Osteocyte (in vitro differentiated cells): ENCODE measurements at places on chromosomes 1 and 21. TPM values are rescaled to one million over a fixed set of nuclear protein-coding genes. Genes with fewer than 3 reads are reported as not detected.

The OMA1 gene
- total RNA-seq, result 9.2 and 12.1 TPM in 2 replicates

The CD53 gene
- total RNA-seq, result not detected in 2 replicates

The DUSP10 gene
- total RNA-seq, result 3.0 and 3.2 TPM in 2 replicates

The TDRKH gene
- total RNA-seq, result 3.0 and 3.6 TPM in 2 replicates

The INAVA gene
- 2.0 and 2.1 TPM in 2 replicates for total RNA-seq

The TRIM67 gene
- total RNA-seq, result 0.32 and 0.39 TPM in 2 replicates

The CFHR3 gene
- 0.42 and 0.54 TPM in 2 replicates for total RNA-seq

The OR10T2 gene
- total RNA-seq, result not detected in 2 replicates

The KCNA2 gene
- 0.05 TPM in 1 of 2 replicates, not detected in the other for total RNA-seq

The ST6GALNAC5 gene
- 2.6 and 3.7 TPM in 2 replicates for total RNA-seq

The TFF2 gene
- not detected in 2 replicates for total RNA-seq

The VANGL1 gene
- 16.2 and 16.7 TPM in 2 replicates for total RNA-seq

The CRNN gene
- not detected in 2 replicates for total RNA-seq

The ATAD3C gene
- 0.27 and 0.44 TPM in 2 replicates for total RNA-seq

The KMO gene
- total RNA-seq, result not detected in 2 replicates

The SPRR2E gene
- total RNA-seq, result not detected in 2 replicates

The EXTL1 gene
- total RNA-seq, result 0.30 and 0.34 TPM in 2 replicates

The CASZ1 gene
- total RNA-seq, result 1.2 and 1.8 TPM in 2 replicates
